ENCODE measurements at places on chromosomes 6 and 20.

- DNase-seq: no peak
Measured at GRCh38 chr20:60091861-60092260, 133.6 kb downstream of the CDH26 start.

DNA sequence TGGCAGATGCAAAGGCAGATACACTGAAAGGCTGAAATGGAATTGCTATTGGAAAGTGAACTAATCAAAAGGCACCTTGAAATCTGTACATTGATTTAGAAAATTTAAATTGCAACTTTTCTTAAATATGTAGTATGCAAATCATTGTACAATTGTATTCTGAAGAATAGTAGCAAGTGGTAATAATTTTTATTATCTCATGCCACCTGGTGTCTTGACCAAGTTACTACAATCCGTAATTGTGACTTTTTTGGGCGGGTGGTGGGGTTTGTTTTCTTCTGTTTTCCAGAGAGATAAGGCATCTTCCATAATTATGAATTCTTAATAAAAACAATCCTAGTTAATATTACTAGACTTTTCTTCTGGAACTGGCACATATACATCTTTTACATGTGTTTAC is 12.5 kb upstream of the BCKDHB start:
- no peak for DNase-seq

DNA sequence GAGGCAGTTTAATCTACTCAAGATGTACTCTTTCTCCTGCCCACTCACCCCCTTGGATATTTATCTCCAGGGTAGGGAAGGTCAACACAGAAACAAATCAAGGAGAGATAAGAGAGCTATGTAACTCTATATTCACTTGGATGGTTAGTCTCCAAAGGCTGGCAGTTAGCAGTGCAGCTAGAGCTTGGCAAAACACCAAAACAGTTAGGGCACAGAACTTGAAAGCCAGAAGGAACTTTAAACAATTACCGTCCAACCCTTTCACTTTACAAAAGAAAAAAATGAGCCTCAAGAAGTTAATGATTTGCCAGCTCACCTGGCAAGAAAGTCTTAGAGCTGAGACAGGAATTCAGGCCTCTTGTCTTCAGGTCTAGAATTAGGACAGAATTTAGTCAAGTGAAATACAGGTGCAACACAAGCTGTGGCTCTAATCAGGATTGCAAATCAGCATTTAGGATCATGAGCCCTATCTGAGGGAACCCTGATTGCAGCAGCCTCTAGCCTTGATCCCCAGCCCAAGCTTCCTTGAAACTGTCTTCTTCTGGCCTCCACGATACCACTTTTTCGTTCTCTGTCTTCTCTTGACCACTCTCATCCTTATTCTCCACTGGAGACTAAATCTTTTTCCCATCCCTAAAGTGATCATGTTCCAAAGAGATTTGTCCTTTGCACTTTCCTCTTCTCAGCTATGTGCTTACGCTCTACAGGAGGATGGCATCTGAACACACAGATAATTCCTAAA is 14.9 kb downstream of the NEDD9 start:
- DNase-seq: no peak

GRCh38 chr20:59673998-59674445 is 69.7 kb downstream of the PHACTR3 start:
- DNase-seq: no peak

GRCh38 chr6:160285541-160286105 is 27.0 kb upstream of the SLC22A2 start:
- no peak for DNase-seq

- no peak for DNase-seq
Measured at GRCh38 chr20:62406635-62407176, 379 bp downstream of the CABLES2 start.

- DNase-seq: no peak
Measured at GRCh38 chr6:23111984-23112383, 542.6 kb downstream of the HDGFL1 start.

GRCh38 chr20:9949563-9949962 is 85.2 kb upstream of the ANKEF1 start:
- no peak for DNase-seq

DNA sequence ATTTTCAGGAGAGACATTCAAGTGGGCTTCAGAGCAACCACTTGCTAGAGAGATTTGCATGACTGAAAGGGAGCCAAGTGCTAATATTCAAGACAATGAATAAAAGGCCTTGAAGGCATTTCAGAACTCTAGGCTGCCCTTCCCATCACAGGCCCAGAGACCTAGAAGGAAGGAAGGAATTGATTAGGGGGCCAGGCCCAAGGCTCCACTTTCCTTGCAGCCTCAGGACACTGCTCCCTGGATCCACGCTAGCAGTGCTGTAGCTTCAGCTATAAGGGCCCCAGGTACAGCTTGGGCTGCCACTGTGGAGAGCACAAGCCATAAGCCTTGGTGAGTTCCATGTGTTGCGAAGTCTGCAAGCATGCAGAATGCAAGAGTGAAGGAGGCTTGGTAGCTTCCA is 731.9 kb upstream of the FLRT3 start:
- DNase-seq: no peak

Data from stimulated activated CD8-positive, alpha-beta memory T cell treated with anti-CD3 and anti-CD28 coated beads, Interleukin-7, amount 100 ng/mL, for 1 hour (primary cell).